Right kidney (tissue), 9 donors: ENCODE measurements at places on chromosomes 3 and 15.

DNA sequence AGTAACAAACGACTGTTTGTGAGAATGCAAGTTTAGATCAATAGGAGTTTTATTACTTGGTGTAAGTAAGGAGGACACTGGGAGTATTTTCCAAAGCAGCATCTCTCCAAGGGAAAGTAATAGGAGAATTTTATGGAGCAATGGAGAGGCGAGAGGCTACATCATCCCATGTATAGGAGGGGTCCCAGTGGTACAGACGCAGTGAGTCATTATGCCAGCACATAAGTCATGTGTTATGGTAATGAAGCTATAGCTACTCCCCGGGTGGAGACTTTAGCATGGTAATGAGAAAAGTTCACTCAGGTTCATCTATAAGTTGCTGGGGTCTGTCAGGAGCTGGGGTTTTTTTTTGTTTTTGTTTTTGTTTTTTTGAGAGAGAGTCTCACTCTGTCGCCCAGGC, 29.5 kb upstream of the ZNF445 start:
- DNase-seq, result no peak

GRCh38 chr15:99452728-99453636, 112.8 kb upstream of the MEF2A start:
- DNase-seq, result no peak

DNA sequence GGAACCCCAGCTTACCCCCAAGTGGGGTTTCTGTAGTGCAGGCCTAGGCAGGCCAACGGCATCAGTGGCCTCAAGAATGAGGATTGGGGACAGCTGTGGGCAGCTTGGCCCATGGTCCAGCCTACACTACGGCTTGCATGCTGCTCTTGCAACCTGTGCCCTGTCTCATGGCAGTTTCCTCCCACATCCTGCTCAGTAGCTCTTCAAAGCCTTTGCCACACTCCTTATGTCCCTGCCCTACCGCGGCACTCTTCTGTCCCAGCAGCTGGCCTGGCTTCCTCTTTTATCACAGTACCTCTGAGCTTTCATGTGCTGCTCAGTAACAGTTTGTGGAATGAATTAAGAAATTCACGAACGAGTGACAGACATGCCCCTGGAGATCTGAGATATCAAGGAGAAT, 431.0 kb downstream of the EPHB1 start:
- DNase-seq, result no peak

DNA sequence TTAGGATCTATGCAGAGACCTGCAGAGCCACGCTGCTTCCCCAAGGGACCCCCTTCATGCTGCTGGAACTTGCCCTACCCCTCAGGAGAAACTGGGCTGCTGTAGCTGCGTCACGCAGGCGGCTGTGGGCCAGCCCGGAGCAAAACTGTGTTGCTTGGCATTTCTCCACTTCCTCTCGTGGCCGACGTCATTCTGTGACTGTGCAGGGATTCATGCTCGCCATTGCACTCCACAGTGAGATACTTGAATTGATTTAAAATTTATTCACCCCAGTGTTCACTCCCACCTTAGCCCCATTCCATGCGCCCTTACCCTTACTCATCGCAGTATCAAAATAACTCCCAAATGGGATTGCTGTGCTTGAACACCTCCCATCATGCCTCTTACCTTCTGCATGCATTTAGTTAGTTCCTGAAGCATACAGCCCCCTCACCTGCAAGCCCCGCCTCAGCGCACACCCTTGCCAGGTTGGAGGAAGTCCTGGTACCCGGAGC, 45.7 kb downstream of the TMEM44 start:
- DNase-seq, result no peak

GRCh38 chr15:99326235-99326634, 75.0 kb downstream of the LRRC28 start:
- DNase-seq, result no peak

DNA sequence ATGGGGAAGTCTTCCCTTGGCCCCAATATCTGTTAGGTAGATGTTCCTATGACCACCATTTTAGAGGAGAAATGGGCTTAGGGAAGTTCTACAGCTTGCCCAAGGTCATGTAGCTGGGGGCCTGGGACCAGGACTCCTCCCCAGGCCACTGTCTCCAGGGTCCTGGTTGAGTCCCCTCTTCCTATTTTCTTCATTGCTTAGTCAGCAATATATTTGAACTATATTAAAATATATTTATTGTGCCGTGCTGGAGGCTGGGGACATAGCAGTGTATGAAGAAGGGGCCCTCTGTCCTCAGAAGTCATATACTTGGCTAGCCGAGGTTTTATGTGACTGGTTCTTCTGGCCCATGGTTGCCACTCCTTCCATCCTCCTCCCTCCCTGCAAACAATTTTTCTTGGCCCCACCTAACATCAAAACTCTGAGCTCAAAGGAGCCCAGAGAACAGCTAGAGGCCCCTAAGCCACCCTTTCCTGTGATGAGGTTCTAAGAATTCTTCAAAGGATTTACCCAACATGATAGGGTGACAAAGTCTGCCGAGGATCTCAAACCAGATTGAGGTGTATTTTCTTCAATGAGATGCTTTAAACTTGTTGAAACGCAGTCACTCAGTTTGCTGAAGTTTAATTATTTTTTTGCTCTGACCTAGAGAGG, 121.2 kb upstream of the RASGRP1 start:
- no peak for DNase-seq

DNA sequence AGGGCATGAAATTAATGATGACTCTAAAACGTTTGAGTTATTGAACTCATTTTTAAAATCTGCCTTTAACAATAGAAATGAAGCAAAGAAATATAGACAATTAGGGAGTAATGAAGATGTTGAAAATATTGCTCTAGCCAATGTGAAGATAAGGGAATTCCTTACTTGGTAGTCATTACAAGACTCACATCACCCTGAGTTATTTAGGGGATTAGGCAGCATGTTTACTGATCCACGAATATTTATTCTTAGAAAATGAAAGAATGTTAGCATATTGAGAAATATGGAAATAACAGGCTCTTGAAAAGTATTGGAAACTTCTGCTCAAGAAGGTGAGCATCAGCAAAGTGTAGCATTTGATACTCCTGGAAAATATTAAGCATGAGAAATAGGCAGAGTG, 398.1 kb upstream of the ARPP21 start:
- DNase-seq, result no peak

DNA sequence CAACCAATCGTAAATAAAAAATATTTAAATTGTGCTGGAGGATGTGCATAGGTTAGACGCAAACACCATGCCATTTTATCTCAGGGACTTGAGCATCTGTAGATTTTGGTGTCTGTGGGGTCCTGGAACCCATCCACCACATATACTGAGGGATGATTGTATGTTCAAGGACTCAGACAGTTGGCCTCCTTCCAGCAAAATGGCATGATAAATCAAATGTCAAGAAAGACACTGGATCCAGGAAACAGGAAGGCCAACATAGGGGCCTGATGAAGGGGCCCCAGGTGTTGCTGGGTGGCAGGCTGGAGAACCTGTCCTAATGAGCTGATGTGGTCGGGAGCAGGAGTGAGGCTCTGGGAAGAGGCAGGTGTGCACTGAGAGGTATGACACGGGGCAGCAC, 289.5 kb downstream of the GABRG3 start:
- DNase-seq, result no peak

DNA sequence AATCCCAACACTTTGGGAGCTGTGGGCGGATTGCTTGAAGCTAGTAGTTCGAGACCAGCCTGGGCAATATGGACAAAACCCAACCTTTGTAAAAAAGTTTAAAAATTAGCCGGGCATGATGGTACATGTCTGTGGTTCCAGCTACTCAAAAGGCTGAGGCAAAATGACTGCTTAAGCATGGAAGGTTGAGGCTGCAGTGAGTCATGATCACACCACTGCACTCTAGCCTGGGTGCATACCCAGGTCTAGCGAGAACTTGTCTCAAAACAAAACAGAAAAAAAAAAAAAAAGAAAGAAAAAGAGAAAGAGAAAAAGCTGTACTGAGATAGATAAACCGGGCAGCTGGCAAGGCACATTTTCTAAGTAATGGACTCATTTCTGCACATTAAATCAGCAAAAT, 10.6 kb downstream of the ARPP19 start:
- DNase-seq, result no peak

GRCh38 chr3:29153811-29154210, 127.1 kb upstream of the RBMS3 start:
- DNase-seq, result no peak

DNA sequence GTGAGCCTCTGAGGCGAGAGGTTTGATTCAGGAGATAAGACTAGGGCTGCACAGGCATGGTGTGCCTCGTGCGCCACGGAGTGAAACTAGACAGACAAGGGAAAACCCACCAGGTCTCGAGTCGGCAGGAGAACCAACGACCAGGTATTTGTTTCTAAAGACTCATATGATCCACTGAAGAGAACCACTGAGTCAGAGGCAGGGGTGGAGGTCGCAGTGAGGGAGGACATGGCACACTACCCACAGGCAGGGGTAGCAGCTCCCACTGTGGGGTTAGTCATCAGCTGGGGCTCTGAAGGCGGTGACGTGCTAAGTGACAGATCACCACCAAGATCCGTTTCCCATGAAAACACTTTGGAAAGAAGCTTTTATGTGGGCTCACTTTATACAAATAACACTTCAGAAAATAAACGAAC, 45.7 kb downstream of the CHSY1 start:
- DNase-seq, result no peak

DNA sequence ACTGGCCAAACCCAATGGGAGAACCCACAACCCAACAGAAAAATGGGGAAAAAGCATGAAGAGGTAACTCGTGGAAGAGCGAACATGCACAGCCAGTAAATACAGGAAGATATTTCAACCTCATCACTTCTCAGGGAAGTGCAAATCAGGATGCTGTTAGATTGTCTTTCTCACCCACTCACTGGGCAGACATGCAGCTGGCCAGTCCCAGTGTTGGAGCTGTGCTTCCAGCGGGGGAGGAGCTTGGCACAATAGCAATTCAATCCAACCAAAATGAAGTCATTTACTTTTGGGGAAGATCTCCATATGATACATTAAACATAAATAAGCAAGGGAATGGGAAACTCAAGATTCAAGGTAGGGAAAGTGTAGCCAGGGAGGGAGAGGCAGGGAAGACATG, 12.1 kb downstream of the WNT7A start:
- no peak for DNase-seq

DNA sequence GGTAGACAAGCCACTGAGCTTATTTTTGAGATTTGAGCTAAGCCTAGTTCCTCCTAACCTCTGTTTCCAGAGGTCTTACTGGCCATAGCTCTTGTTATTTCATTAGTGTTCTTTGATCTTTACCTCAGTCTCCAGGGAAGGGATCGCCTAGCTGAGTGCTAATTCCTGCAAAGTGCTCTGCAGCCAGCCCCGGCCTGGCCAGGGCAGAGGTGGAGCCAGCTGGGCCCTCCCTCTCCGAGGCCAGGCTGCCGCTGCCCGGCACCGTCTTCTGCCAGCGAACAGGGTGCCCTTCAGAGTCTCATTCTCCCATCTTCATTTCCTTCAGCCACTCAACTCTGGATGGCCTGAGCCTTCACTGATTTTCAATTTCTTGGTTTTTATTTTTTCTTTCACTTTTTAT, 19.7 kb downstream of the FAN1 start:
- DNase-seq, result peak; percentile 26

DNA sequence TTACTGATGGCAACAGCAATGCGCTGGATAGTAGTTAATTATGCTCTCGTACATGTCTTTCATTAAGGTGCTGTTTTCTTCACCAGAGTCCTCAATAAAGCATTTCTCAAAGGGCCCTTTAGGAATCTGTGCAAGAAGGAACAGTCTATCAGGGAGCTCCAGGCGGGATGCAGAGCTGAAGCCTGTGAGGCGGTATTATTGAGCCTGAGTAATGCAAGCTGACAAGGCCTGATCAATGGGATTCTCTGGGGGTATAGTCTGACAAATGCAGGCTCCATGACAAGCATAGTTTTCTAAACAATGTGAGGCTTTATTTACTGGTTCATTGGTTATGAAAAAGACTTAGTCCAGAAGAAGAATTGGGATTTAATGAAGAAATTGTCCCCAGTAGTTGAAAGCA, 530.9 kb upstream of the CBLB start:
- DNase-seq, result no peak

DNA sequence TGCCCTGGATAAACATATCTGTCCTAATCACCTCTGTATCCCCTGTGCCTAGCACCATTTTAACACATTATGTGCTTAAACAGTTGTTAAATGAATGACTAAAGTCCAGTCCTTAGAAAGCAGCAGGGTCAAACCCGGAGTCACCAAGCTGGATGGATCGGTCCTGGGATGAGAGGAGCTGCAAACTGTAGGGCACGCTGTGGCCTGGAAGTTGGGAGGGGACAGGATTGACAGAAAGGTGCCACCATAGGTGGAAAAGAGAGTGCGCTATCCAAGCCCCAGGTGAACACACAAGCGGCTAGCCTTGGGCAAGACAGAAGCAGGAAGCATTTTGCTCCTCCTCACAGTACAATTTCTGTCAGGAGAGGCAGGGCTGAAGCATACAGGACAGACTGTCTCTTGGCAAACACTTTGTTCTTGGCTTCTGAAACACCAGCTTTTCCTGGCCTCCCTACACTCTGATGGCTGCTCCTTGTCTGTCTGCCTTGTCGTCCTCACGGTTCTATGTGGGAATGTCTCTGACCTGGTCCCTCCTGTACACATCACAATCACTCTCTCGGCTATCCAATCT, 48.4 kb upstream of the KY start:
- no peak for DNase-seq

- DNase-seq, result no peak
Observed at GRCh38 chr15:68726246-68726645, 94.4 kb downstream of the ANP32A start.

DNA sequence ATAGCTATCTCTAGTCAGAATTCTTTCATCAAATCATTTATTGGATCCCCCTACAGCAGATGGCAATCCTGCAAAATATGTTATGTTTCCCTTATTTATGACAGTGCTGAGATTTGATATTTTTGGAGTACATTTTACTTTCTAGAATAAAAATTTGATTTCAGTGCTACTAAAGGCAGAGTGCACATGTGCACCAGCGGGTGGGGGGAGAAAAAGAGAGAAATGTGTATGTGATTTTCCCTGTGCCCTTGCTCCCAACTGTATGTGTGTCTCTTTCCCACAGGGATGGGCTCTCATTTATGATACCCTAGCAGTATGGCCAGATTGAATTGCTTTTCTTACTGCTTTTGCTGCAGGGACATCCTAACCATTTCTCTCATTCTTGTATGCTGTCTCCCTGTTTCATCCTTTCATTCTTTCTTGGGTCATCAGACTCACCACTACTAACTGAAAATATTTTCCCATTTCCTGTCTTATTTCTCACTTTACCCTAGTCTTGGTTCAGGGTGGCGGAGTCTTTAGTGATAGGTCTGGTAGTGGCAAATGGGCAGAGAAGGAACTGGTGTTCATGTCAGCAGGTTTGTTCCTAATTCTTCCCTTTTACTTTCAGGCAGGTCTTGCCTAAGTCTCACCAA, 140.7 kb downstream of the TCF12 start:
- no peak for DNase-seq
